ENCODE measurements at places on chromosomes 7 and 10.

- DNase-seq: peak; percentile 48
Observed at GRCh38 chr7:36986948-36987724, 262.8 kb upstream of the AOAH start.

- DNase-seq: peak; percentile 62
Observed at GRCh38 chr7:2978408-2978807, 65.3 kb downstream of the CARD11 start.

DNA sequence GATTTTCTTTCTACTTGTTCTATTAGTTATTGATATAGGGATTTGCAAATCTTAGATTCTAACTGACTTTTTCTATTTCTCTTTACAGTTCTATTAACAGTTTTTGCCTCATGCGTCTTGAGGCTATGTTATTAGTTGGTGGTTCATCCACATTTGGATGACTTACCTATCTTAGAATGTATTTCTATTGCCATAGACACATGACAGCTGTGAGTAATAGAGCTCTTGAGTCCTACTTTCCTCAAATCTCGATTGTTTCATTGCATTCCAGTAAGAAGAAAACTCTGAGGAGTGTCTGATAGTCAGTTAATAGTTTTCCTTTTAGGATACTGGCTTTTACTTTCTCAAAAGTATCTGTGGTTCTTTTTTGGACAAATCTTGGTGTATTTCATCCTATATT is 241.4 kb upstream of the ZNF32 start:
- no peak for DNase-seq

GRCh38 chr10:59177031-59177797 is 771 bp downstream of the PHYHIPL start:
- DNase-seq: peak; percentile 81

DNA sequence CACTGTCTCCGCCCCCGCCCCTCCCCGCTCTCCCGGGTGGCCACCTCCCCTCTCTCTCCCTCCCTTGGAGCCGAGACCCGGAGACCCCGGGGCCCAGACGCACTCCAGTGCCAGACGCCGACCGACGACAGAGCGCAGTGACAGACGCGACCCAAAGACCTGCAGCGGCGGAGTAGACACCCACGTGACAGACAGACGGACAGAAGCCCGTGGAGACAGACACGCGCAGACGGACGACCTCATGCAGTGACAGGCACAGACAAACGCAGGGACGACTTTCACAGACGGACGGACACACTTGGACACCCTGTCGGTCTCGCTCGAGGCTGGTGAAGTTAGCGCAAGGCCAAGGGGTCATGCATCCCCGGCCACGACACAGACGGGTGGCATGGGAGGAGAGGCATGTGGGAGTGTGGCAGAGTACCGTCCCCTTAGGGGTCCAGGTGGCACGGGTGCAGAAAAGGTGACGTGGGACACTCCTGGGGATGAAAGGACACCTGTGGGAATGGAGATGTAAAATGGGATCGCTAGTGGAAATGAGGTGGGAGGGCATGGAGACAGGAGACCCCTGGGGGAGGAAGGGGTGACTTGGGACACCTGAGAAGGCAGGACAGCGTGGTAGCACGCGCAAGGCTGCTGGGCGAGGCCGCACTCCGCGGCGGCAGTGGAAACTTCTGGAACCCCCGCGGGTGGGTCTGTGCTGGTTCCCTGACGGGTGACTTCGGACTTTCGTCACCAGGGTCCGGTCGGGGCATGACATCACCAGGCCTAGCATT is 456 bp upstream of the ACHE start:
- no peak for DNase-seq

All from renal pelvis (tissue), 12 donors.